ENCODE measurements at places on chromosomes 5 and 9.

- no peak for DNase-seq
Measured at GRCh38 chr5:165996201-165996875, 2295.1 kb upstream of the WWC1 start.

- DNase-seq = peak; percentile 89
Measured at GRCh38 chr5:112757468-112758208, 20.0 kb downstream of the APC start.

DNA sequence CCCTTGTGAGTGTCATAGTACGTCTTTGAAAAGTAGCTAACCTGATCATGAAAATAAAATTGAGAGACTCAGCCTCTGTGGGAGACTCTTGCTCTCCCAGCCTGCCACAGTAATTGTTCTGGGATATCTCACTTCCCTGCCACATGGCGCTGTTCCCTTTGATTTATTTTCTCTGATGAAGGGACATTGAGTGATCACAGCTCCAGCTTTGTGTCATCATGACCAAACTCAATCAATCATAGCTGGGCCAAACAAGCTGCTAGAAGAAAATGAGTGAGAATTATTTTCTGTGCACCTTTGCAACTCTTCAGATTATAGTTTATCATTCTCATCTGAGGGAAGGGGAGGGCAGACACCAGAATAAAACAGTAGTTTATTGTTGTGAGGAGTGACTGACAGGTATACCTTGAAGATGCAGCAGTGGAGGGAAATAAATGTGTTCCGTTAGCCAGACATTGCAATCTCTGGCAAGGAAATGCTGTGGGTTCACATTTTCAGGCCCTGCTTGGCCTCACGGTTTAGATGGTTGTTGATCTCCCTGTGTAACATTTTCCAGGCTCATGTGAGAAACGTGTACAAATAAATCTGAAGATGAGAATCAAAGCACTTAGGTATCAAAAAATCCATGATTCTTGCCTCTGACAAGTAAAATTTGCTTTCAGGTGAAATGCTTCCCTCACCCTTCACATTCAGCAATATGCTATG is 174.7 kb upstream of the FBXL17 start:
- no peak for DNase-seq

DNA sequence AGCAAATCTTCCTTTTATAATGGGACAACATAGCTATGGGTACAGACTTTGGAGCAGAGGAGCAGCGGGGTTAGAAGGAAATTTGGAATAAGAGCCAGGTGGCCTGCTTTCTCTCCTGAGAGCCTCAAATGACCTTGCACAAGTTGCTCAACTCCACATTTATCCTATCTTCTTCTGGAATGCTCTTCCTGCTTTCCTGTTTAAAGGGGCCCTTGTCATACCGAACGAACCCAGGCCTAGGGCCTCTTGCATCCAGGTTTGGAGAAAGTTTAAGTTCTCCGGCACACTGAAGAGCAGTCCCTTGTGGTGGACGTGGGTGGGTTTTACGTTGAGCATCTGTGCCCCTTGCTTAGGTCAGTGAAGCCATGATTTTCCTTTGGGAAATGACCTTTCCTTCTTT is 197.9 kb upstream of the NR3C1 start:
- DNase-seq = no peak

- DNase-seq = no peak
Measured at GRCh38 chr5:88732181-88732633, 150.8 kb downstream of the MEF2C start.

GRCh38 chr9:29245351-29245750 is 1672.1 kb upstream of the C9orf72 start:
- no peak for DNase-seq

- DNase-seq = no peak
Measured at GRCh38 chr9:33379666-33380389, 22.5 kb downstream of the AQP7 start.

DNA sequence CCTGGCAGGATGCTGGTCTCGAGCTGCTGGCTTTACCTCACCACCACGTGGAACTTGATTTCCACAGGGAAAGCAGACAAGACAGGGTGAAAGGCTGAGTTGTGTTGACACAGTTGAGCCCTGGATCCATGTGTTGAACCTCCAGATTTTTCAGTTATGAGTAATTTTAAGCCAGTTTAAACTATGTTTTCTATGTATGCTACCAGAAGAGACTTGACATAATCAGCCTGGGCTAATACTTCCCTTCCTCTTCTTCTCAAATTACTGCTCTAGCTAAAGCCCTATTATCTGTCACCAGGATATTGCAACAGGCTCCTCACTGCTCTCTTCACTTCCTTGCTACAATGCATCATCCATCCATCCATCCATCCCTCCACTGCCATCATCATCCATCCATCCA is 12.0 kb upstream of the PHYKPL start:
- no peak for DNase-seq

DNA sequence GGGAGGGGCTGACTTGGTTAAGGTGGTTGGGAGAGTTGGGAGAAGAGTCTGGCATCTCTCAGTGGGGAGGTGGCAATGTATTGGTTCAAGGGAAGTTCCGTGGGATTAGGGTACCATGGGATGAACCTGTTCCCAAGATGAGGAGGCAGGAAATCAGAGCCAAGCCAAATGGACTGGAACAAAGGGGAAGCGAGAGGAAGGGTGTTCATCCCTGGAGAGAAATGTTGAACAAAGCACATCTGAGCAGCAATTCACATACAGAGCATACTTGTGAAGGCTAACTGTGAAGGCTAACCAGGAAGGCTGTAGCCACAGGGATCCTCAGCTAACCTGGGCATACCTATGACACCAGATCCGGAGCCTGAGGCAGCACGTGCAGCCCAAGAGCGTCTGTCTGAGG is 214.0 kb downstream of the MCTP1 start:
- no peak for DNase-seq

GRCh38 chr9:88934876-88935535 is 56.3 kb upstream of the S1PR3 start:
- no peak for DNase-seq

GRCh38 chr9:119071636-119072035 is 297.6 kb downstream of the BRINP1 start:
- DNase-seq = no peak

Measured in cerebellar cortex (tissue), 1 donor.